ENCODE measurements at places on chromosomes 5 and 9.
A peak's percentile ranks its signal among the peaks of the same experiment; 100 is the strongest.

DNA sequence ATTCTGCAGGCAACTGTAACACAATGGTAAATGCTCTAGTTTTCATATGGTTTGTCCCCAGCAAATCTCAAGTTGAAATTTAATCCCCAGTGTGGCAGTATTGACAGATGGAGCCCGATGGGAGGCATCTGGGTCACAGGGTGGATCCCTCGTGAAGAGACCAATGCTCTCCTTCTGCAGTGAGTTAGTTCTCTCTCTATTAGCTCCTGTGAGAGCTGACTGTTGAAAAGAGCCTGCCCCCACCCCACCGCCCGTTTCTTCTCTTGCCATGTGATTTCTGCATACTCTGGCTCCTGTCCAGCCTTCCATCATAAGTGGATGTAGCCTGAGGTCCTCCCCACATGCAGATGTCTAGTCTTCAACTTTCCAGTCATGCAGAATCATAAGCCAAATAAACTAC, 27.0 kb downstream of the IARS1 start:
- no peak for DNase-seq

GRCh38 chr9:93864032-93864431, 91.1 kb downstream of the BARX1 start:
- DNase-seq: no peak

DNA sequence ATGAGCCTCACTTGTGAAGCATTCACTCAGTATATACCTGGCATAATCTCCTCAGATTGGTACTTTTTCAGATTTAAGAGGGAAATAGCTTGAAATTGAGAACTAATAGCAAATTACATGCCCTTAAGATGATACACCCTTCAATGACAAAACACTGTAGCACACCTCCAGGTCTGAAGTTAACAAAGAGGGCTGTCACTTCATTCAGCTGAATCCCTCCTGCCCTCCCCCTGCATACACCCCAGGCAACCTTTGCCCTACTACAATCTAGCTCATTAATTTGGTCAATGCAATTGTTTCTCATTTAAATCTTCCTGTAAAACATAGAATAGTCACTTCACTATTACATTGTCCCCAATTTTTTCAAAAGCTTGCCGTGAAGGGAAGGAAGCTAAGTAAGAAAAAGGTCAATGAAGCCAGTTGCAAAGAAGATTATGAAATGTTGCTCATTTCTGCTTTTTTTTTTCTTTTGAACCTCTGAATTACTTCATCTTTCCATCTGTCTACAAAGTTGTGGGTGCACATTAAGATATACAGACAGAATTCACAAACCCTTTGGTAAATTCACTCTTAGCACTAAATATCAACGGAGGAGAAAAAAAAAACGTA, 294.8 kb upstream of the PTGER4 start:
- no peak for DNase-seq

- peak; percentile 92 for DNase-seq
Measured at GRCh38 chr5:181191526-181192336, 13.3 kb downstream of the TRIM7 start.

DNA sequence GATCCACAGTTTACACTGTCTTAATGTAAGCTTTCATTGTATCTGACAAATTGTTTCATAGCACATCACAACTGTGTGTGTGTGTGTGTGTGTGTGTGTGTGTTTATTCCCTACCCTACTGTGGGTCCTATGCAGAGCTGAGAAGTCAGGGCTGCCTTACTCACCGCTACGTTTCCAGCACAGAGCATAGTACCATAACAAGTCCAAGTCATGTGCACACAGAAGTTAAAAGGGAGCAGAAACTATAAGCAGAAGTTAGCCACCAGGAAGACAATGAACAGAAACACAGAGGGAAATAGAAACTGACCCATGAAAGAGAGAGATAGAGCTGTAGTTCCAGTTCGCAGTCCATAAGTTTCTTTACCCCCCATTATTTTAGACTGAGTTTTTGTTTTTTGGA, 38.2 kb upstream of the DMXL1 start:
- DNase-seq: no peak

DNA sequence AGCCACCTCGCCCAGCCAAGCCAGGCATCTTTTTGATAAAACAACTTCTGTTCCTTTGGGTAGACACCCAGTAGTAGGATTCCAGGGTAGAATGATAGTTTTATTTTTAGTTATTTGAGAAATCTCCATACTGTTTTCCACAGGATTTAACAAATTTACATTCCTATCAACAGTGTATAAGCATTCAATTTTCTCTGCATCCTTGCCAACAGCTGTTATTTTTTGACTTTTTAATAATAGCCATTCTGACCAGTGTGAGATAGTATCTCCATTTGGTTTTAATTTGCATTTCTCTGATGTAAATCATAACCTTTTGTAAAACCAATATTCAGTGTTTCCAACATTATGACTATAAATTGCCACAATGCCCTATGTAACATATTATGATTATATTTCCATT, 28.2 kb upstream of the CCNB1 start:
- DNase-seq: peak; percentile 1

DNA sequence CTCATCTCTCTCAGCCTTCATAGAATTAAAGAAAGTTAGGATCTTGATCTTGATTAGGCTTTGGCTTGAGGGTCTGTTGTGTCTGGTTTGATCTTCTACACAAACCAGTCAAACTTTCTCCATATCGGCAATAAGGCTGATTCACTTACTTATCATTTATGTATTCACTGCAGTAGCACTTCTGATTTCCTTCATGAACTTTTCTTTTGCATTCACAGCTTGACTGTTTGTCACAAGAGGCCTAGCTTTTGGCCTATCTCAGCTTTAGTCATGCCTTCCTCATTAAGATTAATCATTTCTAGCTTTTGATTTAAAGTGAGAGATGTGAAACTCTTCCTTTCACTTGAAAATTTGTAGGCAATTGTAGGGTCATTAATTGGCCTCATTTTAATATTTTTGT, 62.8 kb downstream of the SH3RF2 start:
- no peak for DNase-seq
